ENCODE measurements at places on chromosomes 5 and 9.

DNA sequence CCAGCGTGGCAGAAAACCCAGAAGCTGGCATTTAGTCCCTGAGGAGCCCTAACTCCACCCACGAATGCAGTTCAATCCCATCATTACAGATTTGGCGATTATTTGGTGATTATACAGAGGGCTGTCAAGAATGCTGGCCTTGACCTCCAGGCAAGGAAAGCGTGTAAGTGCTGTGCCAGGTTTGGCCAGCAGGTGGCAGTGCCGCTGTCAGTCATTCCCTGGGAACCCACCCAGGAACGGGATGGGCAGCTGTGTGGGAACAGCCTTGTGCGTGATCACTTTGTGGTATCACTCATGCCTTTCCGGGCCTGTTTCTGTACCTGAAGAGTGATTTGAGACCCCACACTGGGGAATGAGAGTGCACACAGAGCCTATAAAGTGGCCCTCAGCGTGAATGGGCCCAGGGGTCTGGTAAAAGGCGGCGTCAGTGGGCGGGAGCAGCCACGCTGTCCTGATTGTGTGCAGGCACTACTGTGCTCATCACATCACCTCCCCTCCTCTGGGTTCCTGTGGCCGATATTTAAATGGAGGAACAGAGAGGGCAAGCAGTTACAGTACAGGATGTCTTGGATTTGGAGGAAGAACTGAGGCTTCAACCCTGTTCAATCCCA lies 215.6 kb downstream of the ROR2 start:
- peak; percentile 40 for DNase-seq

DNA sequence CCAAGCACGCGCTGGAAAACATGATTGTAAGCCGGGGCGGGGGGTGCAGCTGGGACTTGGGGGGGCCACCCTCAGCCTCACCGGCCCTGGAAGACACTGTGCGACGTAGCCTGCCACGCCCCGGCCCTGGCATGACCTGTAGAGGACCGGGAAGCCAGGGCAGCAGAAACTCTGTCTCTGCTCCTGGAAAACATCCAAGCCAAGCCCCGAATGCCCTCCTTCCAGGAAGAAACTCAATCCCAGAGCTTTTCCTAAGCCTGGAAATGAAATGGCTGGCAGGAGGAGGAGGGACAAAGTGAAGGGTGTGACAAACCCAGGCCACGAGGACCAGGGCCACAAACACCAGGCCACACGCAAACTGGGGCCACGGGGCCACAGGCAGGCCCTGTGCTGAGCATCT lies 55.4 kb downstream of the KCNT1 start:
- no peak for DNase-seq

- no peak for DNase-seq
These were observed 17.6 kb downstream of the CD180 start for GRCh38 chr5:67178966-67179365.

DNA sequence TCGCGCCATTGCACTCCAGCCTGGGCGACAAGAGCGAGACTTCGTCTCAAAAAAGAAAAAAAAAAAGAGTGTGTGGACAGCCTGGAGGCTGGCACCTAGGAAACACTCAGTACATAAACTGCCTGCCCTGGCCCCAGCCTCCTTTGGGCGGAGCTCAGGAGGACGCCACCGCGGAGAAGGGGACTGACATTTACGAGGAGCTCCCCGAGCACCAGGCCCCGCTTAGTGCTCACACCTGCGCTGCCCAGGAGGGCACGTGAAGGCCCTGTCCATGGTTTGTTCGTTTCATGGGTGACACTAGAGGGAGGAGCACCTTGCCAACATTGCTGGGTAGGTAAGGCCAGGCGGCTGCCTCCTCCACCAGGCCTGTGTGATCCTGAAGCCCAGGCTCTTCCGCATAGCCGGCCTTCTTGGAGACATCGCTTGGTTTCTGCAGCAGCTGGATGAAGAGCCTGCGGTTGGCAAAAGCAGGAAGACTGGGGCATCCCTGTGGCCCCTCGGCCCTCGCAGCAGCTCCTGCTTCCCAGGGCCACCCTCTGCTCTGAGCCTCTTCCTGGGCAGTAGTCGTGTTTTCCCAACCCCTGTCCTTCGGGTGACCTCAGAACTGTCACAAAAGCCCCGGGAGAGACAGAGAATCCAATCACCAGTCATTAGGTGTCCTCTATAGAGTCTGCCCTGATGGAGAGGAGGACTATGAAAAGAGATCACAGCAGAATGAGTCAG lies 26.2 kb upstream of the LAMC3 start:
- DNase-seq: no peak

GRCh38 chr5:73199671-73200070 lies 26.7 kb downstream of the TMEM174 start:
- DNase-seq: no peak

DNA sequence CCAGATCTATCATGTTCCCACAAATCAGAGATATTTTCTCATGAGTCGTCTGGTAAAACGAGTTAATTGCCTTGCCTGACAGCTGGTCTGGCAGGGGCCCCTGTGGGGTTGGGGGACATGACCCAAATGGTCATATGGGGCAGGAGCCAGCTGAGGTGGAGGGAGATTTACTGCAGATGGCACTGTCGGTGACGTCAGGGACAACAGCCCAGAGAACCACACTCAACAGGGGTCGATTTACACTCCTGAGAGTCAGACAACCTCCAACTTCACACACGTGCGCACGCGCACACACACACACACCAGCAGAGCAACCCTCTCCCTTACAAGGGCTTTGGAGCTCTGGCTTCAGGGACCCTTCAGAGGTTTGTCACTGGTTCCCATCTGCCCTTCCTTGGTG lies 23.4 kb upstream of the GABRP start:
- DNase-seq: no peak

GRCh38 chr5:102600964-102601363 lies 102.2 kb upstream of the SLCO6A1 start:
- DNase-seq: no peak

GRCh38 chr5:37792975-37793631 lies 46.7 kb downstream of the GDNF start:
- DNase-seq: no peak

DNA sequence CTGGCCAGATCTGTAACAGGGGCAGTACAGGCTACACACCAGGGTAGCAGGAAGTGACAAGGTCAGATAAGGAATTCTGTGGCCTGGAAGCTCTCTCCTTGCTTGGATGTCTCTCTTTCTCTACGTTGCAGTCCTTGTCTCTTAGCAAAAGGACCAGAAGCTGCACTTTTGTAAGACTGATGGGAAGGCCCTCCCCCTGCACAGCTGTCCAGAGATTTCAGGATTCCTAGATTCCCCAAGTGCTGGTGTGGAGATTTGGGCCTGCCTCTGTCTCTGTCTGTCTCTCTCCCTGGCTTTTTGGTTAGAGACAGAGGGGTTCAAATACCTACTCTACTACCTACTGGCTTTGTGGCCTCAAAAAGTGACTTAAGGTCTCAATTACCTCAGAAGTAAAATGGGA lies 10.0 kb upstream of the CNTFR start:
- no peak for DNase-seq

GRCh38 chr5:132277971-132278853 lies 16.0 kb upstream of the SLC22A4 start:
- no peak for DNase-seq

GRCh38 chr5:112208699-112209615 lies 210.1 kb downstream of the EPB41L4A start:
- no peak for DNase-seq

DNA sequence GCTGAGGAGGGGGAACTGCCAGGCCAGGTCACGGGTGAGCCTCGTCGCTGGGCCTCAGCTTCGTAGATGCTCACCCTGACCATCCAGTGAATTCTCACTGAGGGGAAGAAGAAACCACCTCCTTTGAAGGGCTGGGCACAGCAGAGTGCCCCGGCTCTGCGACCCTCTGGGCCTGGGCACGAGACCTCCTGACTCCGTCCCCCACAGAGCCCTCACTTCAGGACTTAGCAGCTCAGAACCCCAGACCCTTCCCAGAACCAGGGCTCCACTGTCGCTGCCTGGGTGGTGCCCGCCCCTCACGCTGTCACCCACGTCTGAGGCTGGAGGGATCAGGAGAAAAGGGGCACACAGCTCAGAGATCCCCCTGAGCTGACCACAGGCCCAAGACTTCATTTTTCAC lies 34.3 kb upstream of the TMEM250 start:
- no peak for DNase-seq

- no peak for DNase-seq
These were observed 1.7 kb downstream of the CBY3 start for GRCh38 chr5:179679014-179679674.

DNA sequence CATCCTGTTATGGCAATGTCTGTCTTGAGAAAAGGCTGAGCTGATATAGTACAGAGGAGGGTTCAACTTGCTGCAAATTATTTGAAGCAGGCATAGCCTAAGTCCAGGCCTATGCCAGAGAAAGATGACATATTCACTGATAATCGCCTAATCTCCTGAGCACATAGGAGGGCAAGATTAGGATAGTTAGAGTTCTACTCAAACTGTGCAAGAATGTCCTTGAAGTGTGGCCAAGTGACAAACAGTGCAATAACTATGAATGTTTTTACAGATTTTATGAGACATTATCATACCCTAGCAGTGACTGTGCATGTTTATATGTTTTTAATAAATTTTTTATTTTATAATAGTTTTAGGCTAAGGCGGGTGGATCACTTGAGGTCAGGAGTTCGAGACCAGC lies 96.2 kb downstream of the TSSK1B start:
- DNase-seq: no peak

DNA sequence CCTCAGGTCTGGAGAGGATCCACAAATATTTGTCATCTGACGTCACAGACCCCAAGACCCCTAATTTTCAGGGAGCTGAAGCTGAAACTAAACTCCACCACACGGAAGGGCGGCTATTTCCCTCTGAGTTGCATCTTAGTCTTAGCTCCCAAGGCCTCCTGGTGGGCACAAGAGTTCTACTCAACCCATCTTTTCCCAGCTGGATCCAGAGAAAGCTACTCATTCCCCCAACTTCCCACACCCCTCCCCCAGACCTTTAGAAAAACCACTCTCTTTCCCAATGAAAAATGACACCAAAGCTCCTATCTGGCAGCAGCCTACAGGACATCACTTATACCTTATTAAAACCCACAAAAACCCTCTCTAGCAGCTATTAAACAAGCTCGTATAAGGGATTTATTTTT lies 67.1 kb upstream of the SLC1A1 start:
- DNase-seq: no peak

GRCh38 chr5:36870399-36871040 lies 6.0 kb upstream of the NIPBL start:
- DNase-seq: peak; percentile 48

DNA sequence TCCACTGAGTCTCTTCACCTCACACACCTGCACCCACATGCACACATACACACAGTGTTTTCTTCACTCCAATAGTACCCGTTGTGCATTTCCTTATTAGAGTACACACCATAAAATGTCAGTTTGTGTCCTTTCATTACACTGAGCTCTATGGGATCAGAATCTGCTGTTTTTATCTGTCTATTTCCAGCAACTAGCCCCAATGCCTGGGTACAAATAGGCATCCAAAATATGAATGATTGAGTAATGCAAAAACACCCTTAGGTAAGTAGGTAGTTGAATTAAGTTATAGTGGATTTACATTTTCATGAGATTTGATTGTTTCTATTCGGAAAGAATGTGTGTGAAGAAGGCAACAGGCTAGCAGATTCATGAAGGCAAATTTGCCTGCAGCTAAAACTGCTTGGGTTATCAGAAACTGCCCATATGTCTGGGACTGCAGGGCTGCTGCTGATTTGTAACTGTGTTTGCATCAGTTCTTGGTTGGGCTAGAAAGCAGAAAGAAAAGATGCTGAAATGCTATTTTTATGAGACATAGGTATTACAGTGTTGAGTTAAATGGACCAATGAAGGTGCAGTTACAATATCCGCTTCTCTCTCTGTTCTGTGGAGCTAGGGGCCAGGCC lies 26.9 kb downstream of the PPP3R2 start:
- no peak for DNase-seq

DNA sequence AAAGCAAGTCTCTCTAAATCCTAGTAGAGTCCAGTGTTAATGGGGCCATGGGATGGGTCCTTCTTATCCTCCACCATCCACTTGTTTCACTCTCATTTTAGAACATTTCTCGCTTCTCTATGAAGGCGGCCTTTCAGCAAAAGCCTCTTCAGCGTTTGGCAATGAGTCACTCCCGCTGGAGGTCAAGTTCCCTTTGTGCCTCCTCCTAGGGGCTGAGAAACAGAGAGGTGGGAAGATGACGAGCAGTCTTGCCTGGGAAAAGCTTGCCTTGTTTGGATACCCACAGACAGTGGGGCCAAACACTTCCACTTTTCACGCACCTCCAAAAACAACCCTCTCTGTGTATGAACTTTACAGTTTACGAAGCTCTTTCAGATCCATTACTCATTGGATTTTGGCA lies 168.8 kb downstream of the GABBR2 start:
- no peak for DNase-seq

- no peak for DNase-seq
These were observed 123.0 kb upstream of the MTAP start for GRCh38 chr9:21679432-21679831.

DNA sequence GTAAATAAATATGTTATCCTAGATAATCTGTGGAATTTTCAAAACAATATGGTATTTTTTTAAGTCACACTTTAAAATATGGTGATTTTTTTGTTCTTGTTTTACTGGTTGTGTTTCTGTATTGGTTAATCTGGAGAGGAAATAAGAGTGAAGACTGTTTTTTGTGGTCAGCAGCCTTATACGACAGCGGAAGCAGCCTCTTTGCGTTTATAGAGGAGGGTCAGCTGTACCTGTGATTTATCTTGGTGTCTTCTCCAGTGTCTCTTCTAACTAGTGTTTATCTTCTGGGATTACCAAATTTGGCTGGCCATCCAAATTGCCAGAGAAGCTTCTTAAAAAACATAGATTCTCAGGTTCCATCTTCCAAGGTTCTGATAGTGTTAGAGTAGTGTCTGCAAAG lies 58.7 kb downstream of the ICE1 start:
- no peak for DNase-seq

- no peak for DNase-seq
These were observed 121.4 kb upstream of the SV2C start for GRCh38 chr5:75961818-75962217.

DNA sequence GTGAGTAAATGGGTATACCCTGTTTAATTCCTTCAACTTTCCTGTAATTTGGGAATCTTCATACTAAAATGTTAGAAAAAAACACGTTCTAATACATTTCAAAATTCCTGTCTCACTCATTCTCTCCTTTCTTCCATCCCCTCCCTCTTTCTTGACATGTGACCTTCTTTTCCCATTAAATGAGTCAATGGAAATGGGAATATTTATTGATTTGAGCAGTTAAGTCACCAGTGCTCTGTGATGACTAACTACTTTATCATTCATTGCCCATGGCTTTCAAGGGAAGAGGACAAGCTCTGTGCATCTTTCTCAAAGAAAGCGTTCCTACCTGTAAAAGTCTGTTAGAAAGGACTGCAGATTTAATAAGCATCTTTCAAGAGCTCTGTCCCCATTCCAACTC lies 144.4 kb upstream of the MAP3K1 start:
- no peak for DNase-seq

- DNase-seq: no peak
These were observed 81.2 kb downstream of the ARSB start for GRCh38 chr5:78903861-78904260.

DNA sequence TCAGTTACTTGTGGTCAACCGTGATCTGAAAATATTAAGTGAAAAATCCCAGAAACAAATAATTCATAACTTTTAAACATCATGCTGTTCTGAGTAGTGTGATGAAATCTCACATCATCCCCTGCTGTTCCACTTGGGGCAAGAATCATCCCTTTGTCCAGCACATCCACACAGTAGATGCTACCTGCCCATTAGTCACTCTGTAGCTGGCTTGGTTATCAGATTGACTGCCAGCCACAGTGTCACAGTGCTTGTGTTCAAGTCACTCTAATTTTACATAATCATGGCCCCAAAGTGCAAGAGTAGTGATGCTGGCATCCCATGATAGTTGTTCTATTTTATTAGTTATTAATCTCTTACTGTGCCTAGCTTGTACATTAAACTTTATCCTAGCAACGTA lies 39.1 kb upstream of the CER1 start:
- DNase-seq: no peak

Data from COR-L47 (cell line).